Subcutaneous preadipocyte (primary cell): ENCODE measurements at places on chromosomes 13 and 19. TPM values are rescaled to one million over a fixed set of nuclear protein-coding genes. Genes with fewer than 3 reads are reported as not detected.

The SKA3 gene
- 10.7 and 22.5 TPM in 2 replicates for total RNA-seq

The ZNF723 gene
- not detected in 2 replicates for total RNA-seq

The ZNF730 gene
- total RNA-seq: 1.1 and 2.7 TPM in 2 replicates

The ZNF491 gene
- total RNA-seq: 0.20 and 1.1 TPM in 2 replicates

The ZNF471 gene
- total RNA-seq: 1.8 and 2.2 TPM in 2 replicates

The HIPK4 gene
- total RNA-seq: under 0.01 and 0.20 TPM in 2 replicates

The DLL3 gene
- total RNA-seq: 0.37 and 0.39 TPM in 2 replicates

The CATSPERD gene
- total RNA-seq: not detected in 2 replicates

The ARRDC5 gene
- not detected in 2 replicates for total RNA-seq

The CYP4F11 gene
- total RNA-seq: not detected in 2 replicates

The ZNF625 gene
- 5.9 and 6.5 TPM in 2 replicates for total RNA-seq

The UBL3 gene
- 12.1 and 12.7 TPM in 2 replicates for total RNA-seq

The CALR3 gene
- not detected in 2 replicates for total RNA-seq

The IGSF23 gene
- total RNA-seq: not detected in 2 replicates

The TTYH1 gene
- total RNA-seq: not detected in 2 replicates

The CYP4F3 gene
- total RNA-seq: not detected in 2 replicates

The ZSCAN5B gene
- total RNA-seq: not detected in 2 replicates

The FGF22 gene
- not detected in 2 replicates for total RNA-seq

The TGDS gene
- 10.3 and 11.7 TPM in 2 replicates for total RNA-seq

The OR4F17 gene
- not detected in 2 replicates for total RNA-seq

The ATP4B gene
- not detected in 2 replicates for total RNA-seq

The CLEC17A gene
- total RNA-seq: under 0.01 TPM in 1 of 2 replicates, not detected in the other

The PRSS57 gene
- not detected in 2 replicates for total RNA-seq

The CIRBP gene
- total RNA-seq: 99.2 and 106 TPM in 2 replicates

The SLC7A10 gene
- not detected in 2 replicates for total RNA-seq

The SLITRK5 gene
- not detected in 2 replicates for total RNA-seq

The ATF5 gene
- 5.9 and 6.8 TPM in 2 replicates for total RNA-seq

The TNNT1 gene
- total RNA-seq: 0.73 and 2.9 TPM in 2 replicates

The PLK5 gene
- total RNA-seq: not detected in 2 replicates

The F10 gene
- total RNA-seq: 0.98 and 6.6 TPM in 2 replicates

The SLITRK6 gene
- total RNA-seq: under 0.01 TPM in 1 of 2 replicates, not detected in the other

The ZNF8 gene
- 6.2 and 8.2 TPM in 2 replicates for total RNA-seq

The RFPL4AL1 gene
- total RNA-seq: not detected in 2 replicates

The KCNK6 gene
- total RNA-seq: 0.73 and 1.4 TPM in 2 replicates

The KLK2 gene
- total RNA-seq: 0.37 TPM in 1 of 2 replicates, not detected in the other

The RAB3A gene
- 1.1 and 1.2 TPM in 2 replicates for total RNA-seq

The DMKN gene
- total RNA-seq: 8.2 and 23.1 TPM in 2 replicates

The PRODH2 gene
- total RNA-seq: not detected in 2 replicates

The NUMBL gene
- 30.7 and 45.9 TPM in 2 replicates for total RNA-seq

The ZNF225 gene
- 3.5 and 4.4 TPM in 2 replicates for total RNA-seq

The ZNF610 gene
- total RNA-seq: 0.78 and 2.9 TPM in 2 replicates

The ASF1B gene
- 14.3 and 17.6 TPM in 2 replicates for total RNA-seq

The CD22 gene
- 1.4 TPM in 1 of 2 replicates, not detected in the other for total RNA-seq

The TRPM4 gene
- total RNA-seq: 14.1 and 14.3 TPM in 2 replicates

The NOP53 gene
- total RNA-seq: 36.0 and 42.8 TPM in 2 replicates

The LILRB5 gene
- total RNA-seq: not detected in 2 replicates

The C19orf33 gene
- total RNA-seq: not detected in 2 replicates

The PSG3 gene
- total RNA-seq: not detected in 2 replicates

The FDX2 gene
- 11.4 and 15.6 TPM in 2 replicates for total RNA-seq

The EDDM13 gene
- total RNA-seq: not detected in 2 replicates

The KLK12 gene
- not detected in 2 replicates for total RNA-seq

The TYK2 gene
- total RNA-seq: 63.9 and 75.5 TPM in 2 replicates

The CARM1 gene
- total RNA-seq: 45.6 and 65.7 TPM in 2 replicates

The HRC gene
- total RNA-seq: not detected in 2 replicates

The PCSK4 gene
- total RNA-seq: 0.78 and 1.8 TPM in 2 replicates

The NEK3 gene
- 7.4 and 8.8 TPM in 2 replicates for total RNA-seq

The DACH1 gene
- total RNA-seq: not detected in 2 replicates

The APC2 gene
- under 0.01 and 0.37 TPM in 2 replicates for total RNA-seq

The SIGLEC12 gene
- not detected in 2 replicates for total RNA-seq
